Activated CD4-positive, alpha-beta T cell treated with anti-CD3 and anti-CD28 coated beads for 36 hours (primary cell): ENCODE measurements at places on chromosomes 16 and 17.
A peak's percentile ranks its signal among the peaks of the same experiment; 100 is the strongest.

GRCh38 chr17:47660064-47660492 is 10.4 kb downstream of the KPNB1 start:
- no peak for DNase-seq

DNA sequence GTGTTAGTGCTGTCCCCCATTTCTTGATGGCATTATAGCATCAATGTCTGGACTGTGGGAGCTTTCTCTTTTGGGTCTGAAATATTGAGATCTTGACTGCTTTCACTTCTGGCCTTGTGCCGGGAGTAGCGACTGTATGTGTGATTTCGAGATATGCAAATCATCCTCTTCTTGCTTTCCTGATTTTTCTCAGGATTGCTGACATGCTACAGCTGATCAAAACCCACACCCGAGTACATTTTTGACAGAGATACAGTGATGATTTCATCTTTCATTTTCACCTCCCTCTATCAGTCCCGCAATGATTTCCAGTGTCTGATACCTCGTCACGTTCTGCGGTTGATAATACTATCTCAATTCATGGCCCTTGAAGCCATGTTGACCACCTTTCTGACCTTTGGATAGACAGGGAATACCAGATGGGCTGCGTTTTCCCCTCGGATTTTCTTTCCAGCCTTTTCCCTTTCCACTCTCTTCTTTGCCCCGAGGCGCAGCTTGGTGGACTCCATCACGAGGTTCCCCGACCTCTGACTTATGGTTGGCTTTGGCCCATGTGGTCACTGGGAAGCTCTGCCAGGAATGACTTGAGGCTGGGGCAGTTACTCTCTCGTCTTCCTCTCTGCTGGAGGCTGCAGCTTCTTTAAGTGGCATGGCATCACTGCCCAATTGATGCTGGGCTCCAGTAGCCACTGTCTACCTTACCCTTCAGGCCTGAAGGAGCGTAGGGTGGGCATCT is 184.4 kb downstream of the SNX29 start:
- peak; percentile 27 for DNase-seq

DNA sequence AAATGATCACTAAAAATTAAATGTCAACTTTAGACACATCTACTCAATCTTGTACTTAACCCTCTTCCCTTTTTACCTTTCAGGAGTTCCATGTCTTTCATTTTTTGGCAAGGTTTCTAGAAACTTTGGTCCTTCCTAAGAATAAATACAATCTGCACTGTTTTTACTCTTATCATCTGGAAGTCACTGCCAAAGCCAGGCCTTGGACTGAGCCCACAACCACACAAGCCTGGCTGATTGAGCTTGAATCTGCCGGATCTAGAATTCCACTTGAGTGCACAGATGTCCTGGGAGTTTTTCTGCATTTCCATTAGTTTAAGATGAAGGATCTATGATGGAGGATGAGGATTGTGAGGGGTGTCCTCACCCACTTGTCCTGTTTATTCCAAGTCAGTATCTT is 126.1 kb downstream of the VPS53 start:
- DNase-seq = no peak

DNA sequence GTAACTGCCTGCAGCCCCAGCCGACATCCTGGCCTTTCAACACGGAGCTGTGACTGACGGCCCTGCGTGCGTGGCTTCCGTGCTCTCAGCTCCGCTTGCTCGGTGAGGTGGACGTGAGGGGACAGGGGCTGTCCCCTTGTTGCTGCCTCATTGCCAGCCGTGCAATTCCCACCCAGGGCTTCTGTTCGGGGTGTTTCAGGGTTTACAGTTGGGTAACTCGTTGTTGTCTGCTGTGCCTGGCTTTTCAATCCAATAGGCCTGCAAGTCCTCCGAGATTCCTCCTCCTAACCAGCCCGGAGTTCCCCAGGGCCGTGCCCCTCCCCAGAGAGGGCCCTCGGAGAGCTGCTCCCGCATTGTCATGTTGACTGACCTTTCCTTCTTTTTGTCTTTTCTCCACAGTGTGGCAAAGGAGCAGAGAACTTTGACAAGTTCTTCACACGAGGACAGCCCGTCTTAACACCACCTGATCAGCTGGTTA is 31.4 kb upstream of the CACNG5 start:
- no peak for DNase-seq
